ENCODE measurements at places on chromosomes 11 and 22. TPM values are rescaled to one million over a fixed set of nuclear protein-coding genes. Genes with fewer than 3 reads are reported as not detected.

GRCh38 chr11:122754553-122755322, 83.6 kb upstream of the CRTAM start:
- DNase-seq = no peak

- DNase-seq = no peak
Measured at GRCh38 chr11:68541991-68542390, 81.4 kb downstream of the PPP6R3 start.

GRCh38 chr11:63667995-63668795, 3.0 kb downstream of the ATL3 start:
- DNase-seq = no peak

DNA sequence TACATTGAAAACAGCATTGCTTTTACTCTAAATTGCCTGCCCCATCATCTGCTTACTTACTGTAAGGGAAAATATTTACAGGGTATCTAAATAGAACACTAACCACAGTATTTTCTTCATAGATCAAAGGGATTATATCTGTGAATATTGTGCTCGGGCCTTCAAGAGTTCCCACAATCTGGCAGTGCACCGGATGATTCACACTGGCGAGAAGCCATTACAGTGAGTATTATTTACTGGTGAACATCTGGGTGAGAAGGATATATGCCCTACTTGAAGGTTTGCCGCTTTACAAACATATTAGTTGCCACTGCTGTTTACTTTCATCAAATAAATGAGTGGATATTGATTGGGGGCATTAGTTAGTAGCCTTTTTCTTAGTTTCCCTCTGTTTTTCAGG, 5.9 kb upstream of the CNTF start:
- peak; percentile 84 for DNase-seq

DNA sequence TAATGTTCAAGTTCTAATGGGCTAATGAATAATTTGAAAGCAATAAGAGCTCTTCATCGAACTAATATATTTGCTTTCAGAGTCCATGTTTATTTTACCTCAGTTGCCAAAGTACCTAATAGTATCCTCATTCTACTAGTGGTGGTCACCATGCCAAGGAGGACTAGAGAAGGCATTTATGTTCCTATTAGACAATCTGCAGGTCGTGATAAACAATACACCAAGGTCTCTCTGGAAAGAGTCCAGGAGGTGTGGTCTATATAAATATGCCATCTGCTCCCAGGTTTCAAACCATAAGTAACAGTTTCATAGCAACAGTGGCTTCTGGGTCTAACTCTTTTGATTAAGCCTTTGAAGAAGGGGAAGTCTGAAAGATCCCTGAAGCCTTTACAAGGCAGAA, 42.9 kb downstream of the ARFGAP3 start:
- DNase-seq = no peak

GRCh38 chr11:12496181-12497025, 119.0 kb downstream of the PARVA start:
- DNase-seq = no peak

The SERGEF gene
- 37.9 TPM for total RNA-seq
